ENCODE measurements at places on chromosomes 3 and 15.

- peak; percentile 43 for DNase-seq
Observed at GRCh38 chr15:96115642-96116041, 214.9 kb upstream of the NR2F2 start.

DNA sequence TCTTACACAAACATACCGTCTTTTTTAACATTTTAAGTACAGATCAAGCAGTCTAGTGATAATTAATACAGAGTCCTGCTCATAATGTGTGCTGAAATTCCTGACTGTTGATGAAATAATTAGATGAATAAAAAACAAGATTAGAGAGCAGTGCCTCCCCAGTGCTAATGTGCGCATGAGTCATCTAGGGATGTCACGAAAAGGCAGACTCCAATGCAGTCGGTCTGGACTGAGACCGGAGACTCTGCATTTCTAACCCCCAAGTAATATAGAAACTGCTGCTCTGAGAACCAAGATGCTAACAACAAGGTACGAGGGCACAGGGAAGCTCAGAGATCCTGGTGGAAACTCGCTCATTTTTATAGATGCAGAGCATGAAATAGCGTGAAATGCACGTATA lies 61.4 kb downstream of the COL8A1 start:
- no peak for DNase-seq

GRCh38 chr3:61872077-61872706 lies 310.8 kb downstream of the PTPRG start:
- DNase-seq: no peak

DNA sequence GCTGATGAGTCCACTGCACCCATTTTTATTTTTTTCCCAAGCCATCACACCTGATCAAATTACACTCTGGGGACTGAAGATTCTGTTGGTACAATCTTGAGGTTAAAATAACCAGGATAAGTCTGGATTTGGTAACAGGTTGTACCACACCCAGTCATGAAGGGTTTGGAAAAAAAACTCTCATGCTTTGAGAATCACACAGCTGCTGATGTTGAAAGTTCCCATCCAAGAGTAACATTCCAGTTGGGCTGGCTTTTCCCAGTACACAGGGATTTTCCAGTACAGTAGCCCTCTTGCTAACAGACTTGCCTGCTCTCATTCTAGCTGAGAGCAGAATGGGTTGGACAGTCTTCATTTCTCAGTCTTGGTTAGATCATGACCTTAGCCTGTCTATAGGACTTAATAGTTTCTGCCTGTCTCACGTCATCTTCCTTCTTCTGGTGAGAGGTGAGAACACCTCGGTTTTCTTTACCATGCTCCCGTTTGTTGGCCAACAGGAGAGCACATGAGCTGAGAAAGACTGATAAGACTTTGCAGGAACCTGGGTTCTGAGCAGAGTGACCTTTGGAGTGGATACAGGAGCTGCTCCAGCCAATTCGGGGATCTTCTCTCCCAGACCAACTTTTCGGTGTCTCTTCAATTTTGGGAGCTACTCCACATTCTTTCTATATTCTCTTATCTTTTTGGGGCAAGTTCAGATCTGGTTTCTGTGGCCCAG lies 300.1 kb upstream of the LYSMD4 start:
- peak; percentile 58 for DNase-seq

- DNase-seq: no peak
Observed at GRCh38 chr15:78047761-78048627, 29.5 kb downstream of the TBC1D2B start.

DNA sequence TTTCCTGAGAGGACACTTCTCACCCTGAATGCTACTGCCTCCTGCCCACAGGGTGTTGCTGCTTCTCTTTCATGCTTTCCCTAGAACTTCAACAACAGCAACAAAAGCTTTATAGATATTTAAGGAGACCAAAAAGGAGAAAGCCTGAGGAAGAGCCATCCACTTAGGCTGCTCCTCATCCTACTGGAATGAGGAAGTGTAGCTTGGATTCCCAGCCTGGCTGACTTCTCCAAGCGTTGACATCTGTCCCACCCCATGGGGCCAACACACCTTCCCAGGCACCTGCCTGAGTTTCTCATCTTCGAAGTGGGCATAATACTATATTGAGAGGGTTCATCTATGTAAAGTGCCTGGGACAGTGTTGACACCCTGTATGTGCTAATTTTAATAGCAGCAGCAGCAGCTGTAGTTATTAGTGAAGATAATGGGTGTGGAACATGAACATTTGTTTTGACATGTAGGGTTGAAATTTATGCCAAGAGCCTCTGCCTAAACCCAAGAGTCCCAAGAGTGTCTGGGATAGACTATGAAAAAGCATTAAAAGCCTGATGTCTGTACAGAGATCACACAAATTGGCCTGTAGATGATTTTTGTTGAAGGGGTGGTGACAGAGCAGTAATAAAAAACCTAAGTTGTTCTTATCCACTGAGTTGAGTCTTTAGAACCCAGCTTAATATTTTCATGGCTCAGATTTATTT lies 96.5 kb upstream of the PIAS1 start:
- DNase-seq: no peak

DNA sequence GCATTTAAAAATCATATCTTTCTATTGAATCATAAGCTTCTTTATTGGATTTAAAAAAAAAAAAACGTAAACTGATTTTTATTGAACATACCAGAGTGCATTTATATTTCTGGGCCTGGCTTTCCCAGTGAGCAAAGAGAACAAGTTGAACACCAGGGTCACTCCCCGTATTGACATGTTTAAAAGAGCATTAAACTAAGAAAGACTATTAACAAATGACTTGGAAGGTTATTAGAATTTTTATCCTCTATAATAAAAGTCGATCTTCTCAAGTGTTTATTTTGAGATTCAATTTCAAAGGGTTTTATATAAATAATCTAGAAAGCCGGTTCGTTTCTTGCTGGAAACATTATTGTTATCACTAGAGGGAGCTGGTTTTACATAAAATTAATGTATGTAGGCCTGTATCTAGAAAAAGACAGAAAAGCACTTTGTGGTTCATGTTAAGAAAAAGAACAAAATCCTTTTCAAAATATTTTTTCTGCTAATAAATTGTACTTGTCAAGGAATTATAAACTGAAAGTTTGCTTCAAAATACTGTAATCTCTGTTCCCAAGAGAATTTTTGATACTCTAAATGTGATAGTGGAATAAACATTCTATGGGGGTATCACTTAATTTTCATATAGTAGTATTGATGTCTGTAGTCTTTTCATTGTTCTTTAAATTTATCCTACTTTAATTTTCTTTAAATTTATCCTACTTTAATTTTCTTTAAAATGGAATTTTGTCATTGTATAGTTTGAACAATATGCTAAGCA lies 321.8 kb upstream of the MME start:
- peak; percentile 24 for DNase-seq

DNA sequence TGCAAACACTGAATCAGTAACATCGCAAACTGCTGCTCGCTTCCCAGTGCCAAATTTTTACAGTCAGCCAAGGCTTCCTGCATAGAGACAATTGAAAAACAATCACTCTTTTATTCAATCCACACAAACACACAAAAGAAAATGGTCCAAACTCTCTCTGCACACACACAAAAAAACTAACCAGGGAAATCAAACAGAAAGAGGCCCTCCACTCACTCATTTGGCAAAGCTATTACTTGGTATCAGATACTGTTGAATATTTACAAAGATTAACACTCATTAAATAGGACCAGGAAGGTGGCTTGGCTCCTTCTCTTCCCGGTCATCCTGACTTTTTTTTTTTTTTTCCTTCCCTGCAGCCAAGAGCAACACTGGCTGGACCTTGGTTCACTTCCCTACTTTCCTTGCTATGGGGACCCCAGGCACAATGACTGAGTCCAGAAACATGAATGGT lies 62.4 kb upstream of the SPATA12 start:
- DNase-seq: no peak

Measured in AG09309 (cell line).